ENCODE measurements at places on chromosomes 7 and 10.

GRCh38 chr10:102376901-102377300 lies 18.6 kb upstream of the NFKB2 start:
- no peak for DNase-seq

GRCh38 chr10:5496261-5497250 lies 2.8 kb downstream of the CALML5 start:
- DNase-seq, result no peak

GRCh38 chr7:10237306-10237705 lies 736.4 kb upstream of the PHF14 start:
- DNase-seq, result no peak

DNA sequence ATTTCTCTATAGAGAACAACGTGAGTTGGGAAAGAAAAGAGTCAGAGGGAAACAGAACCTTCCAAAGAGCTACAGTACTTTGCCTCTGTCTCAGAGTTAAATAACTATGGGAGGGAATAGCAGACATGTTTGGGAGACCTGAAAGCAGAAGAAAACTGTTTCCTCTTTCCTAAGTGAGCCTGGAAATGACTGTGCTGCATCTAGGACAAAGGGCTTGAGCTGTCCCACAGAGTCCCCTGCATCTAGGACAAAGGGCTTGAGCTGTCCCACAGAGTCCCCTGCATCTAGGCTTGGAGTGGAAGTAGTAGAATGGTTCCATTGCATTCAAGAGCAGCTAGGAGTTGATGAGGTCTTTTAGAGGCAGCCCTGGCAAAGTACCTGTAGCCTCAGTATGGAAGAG lies 149.7 kb downstream of the DKK1 start:
- DNase-seq, result no peak

GRCh38 chr10:90602862-90603610 lies 254.8 kb downstream of the HTR7 start:
- DNase-seq, result no peak

DNA sequence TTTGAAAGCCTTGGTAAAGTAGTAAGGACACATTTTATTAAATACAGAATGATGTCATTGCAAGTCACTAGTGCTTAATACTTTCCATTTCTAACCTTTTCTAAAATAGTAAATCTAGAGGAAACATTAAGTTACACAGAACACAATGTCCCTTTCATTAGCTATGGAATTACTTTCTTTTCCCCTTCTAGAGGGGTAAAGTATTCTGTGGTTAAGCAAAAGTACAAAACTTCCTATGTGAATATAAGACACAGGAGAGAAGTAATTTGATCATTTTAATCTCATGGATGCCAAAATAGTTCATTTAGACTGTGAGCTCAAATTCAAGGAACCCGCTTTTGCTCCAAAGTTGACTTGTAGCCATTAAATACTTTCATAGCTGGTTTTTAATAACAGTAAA lies 49.8 kb downstream of the SEMA3E start:
- DNase-seq, result no peak

DNA sequence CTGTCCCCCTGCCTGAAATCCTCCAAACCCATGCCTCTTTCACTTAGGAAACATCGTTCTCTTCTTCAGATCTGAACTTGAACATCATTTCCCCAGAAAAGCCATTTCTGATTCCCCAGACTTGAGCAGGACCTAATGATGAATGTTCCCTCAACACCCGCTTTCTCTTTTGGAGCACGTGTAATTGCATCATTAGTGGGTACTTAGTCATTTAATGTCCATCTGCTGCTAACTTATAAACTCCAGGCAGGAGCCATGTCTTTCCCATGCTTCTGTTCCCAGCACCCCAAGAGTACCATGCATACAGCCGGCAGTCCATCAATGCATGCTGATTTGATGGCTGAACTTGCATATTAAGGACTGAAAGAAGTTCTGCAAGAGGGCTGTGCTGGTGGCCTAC lies 36.5 kb upstream of the ECHDC3 start:
- no peak for DNase-seq

DNA sequence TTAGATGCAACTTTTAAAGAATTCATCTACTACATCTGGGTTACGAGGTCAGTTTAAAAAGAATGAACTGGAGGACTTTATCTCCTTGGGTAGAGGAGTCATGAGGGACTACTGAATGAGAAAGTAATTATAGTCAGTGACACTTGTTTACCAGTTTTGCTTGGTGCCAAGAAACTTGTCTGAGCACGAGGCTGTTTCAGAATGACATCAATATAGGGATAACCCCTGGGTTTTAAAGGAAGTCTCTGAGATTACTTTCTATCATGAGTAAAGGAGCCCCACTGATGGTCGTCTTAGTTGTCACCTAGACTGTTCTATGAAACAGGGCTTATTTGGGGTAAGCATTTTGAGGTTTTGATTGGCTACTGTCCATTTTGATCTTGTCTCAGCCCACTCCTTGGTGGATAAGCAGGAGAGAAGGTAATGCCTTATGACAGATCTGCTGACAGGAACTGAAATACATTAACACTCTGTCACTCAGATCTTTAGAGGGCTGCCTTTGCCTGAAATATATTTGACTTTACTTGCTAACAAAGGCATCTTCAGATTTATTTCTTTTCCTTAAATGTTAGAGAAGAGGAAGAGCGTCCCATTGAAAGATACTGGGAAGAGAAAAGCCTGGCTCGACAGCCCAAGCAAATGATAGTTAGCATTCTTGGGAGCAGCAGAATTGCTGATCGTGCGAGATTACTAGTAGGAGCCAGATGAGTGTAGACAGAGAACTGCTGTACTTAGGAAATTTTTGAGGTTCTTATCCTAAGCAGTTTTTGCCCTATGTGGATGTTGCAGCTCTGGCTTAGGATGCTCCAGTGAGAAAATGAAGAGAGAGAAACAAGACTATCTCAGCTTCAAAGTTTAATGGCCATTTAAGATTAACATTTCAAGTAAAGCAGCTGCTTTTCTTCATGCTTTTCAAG lies 299.2 kb upstream of the LRGUK start:
- no peak for DNase-seq

GRCh38 chr10:78513330-78513729 lies 479.7 kb downstream of the RPS24 start:
- DNase-seq, result no peak

- no peak for DNase-seq
Measured at GRCh38 chr7:108659261-108659660, 89.6 kb downstream of the DNAJB9 start.

- no peak for DNase-seq
Measured at GRCh38 chr7:7254908-7255307, 72.6 kb downstream of the C1GALT1 start.

DNA sequence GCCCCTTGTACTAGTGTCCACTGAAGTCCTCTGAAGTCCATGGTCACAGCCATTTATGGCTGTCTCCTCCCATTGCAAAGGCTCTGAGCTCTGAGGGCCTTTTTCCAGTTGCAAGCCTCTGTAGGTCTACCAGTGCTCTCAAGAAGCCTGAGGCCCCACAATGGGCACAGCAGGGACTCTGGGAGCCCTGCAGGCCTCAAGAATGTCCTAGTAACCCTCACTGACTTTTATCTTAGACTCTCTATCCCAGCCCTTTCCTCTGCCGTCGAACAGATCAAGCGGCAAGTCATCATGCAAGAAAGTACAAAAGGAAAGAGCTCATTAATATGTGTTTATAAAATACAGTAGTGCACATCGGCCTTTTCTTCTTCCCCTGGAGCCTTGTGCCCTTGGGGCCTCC lies 23.4 kb downstream of the VWA2 start:
- DNase-seq, result no peak

DNA sequence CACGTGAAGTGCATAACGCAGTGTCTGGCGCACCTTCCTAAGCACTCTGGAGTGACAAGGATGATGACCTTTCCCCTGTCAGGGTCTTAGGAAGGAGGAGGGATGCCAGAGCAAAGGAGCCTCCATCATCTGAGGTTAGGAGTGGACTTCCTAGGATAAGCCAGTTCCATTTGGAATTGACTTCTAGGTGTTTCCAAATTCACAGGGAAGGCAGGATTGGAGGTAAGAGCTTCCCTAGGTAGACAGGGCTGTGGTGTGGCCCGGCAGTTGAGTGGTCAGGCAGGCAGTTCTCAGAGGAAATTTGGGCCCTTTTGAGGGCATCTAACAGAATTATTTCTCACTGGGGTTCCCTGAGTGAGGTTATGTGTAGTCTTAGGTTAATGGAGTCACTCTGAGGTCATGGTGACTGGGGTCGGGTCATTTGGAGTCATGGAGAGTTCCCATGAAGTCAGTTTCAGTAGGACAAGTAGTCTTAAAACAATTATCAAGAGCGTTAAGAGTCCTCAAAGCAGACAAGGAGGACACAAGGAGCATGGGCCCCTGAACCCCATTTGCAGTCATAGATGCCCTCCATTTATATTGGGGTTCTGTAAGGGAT lies 8.2 kb downstream of the PPIF start:
- no peak for DNase-seq

- DNase-seq, result no peak
Measured at GRCh38 chr10:2908851-2909630, 158.3 kb upstream of the PFKP start.

DNA sequence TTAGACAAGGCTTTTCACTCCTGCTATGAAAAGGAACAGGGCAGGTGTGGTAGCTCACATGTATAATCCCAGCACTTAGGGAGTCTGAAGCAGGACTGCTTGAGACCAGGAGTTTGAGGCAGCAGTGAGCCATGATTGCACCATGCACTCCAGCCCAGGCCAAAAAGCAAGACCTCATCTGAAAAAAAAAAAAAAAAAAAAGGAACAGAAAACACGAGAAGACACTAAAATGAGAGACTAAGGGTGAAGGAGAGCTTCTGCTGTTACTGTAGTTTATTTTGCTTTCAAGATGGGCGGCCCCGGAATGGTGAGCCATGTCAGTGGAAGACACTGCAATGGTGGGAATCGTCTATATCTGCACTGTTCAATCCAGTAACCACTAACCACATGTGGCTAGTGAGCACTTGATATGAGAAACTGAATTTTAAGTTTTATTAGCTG lies 9.9 kb downstream of the PIP4K2A start:
- no peak for DNase-seq

- DNase-seq, result no peak
Measured at GRCh38 chr7:5005066-5005465, 40.6 kb upstream of the RBAK start.

GRCh38 chr10:32132357-32132946 lies 76.2 kb upstream of the KIF5B start:
- no peak for DNase-seq

DNA sequence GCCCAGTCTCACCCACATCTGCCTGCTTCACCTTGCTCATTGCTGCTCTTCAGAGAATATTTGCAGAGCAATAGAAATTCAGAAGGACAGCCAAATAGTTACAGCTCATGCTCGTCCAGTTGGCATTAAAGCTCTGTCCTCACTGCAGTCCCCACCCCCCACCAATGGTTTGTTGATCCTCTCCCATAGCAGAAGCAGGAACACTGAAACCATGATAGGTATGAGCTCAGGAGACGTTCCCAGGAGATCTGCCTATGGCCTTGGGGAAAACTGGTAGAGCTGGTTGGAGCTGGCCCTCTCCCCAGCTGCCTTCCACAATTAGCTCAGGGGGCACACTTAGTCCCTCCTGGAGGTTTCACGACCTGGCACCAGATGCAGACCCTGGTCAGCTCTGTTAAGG lies 68.6 kb upstream of the KMT2C start:
- no peak for DNase-seq

GRCh38 chr7:33624215-33624614 lies 281.1 kb upstream of the BMPER start:
- DNase-seq, result no peak

- no peak for DNase-seq
Measured at GRCh38 chr10:124206616-124207015, 113.2 kb upstream of the CHST15 start.

- DNase-seq, result no peak
Measured at GRCh38 chr7:96143495-96144259, 178.2 kb downstream of the SLC25A13 start.

GRCh38 chr10:47165711-47166404 lies 134.1 kb upstream of the GDF10 start:
- peak; percentile 10 for DNase-seq

DNA sequence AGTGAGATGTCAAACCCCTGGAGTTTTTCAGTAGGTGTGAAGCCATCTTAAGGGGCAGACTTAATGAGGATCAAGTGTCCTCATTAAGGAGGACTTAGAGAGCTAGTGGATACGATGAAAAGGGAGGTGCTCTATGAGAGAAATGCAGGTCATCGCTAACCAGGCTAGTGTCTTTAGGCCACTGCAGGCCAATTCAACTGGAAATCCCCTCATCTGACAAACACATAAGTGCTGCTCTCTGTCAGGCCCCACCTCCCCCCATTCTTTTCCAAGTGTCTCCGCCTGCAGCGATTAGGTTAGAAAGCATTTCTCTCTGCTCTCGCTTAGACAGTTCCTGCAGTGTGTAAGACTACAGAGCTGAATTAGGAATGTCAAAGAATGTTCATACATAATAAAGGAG lies 33.7 kb downstream of the RBM28 start:
- no peak for DNase-seq

DNA sequence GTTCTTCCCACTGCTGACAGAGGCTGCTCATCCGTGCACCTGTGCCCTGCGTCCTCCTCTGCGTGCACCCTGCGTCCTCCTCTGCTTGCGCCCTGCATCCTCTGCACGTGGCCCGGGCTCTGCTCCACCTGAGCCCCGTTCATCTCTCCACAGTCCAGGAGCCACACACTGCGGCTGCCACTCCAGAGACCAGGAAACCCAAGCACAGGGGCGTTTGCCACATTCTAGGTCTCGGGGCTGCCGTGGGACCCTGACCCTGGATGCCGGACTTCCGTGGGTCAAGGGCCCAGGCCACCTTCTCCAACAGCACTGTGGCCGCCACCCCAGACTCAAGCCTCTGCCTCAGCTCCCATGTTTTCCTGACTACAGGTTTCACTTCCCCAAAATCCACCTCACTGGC lies 460.4 kb downstream of the PTPRN2 start:
- no peak for DNase-seq
